Airway epithelial cell (primary cell): ENCODE measurements at places on chromosomes 2 and 18. TPM values are rescaled to one million over a fixed set of nuclear protein-coding genes. Genes with fewer than 3 reads are reported as not detected.

The POTEJ gene
- not detected in 2 replicates for total RNA-seq

The ATP5F1A gene
- total RNA-seq: 643 and 848 TPM in 2 replicates

The ITGB1BP1 gene
- total RNA-seq: 46.2 and 56.2 TPM in 2 replicates

The SMC6 gene
- total RNA-seq: 15.3 and 23.7 TPM in 2 replicates

The ASB18 gene
- not detected in 2 replicates for total RNA-seq

The CYRIA gene
- 0.84 and 1.1 TPM in 2 replicates for total RNA-seq

The MYO5B gene
- 26.8 and 39.6 TPM in 2 replicates for total RNA-seq

The ANKRD23 gene
- total RNA-seq: 0.28 and 0.56 TPM in 2 replicates

The PKDCC gene
- total RNA-seq: 0.78 TPM in 1 of 2 replicates, not detected in the other

The CELF4 gene
- 0.42 TPM in 1 of 2 replicates, not detected in the other for total RNA-seq

The HRH4 gene
- 0.07 TPM in 1 of 2 replicates, not detected in the other for total RNA-seq
